Hematopoietic multipotent progenitor cell treated with erythropoietin and hydrocortisone succinate and interleukin-3 and kit ligand, for 15 days (in vitro differentiated cells): ENCODE measurements at places on chromosomes 2 and 18.

GRCh38 chr2:203583701-203584100 is 48.6 kb upstream of the RAPH1 start:
- DNase-seq = no peak

DNA sequence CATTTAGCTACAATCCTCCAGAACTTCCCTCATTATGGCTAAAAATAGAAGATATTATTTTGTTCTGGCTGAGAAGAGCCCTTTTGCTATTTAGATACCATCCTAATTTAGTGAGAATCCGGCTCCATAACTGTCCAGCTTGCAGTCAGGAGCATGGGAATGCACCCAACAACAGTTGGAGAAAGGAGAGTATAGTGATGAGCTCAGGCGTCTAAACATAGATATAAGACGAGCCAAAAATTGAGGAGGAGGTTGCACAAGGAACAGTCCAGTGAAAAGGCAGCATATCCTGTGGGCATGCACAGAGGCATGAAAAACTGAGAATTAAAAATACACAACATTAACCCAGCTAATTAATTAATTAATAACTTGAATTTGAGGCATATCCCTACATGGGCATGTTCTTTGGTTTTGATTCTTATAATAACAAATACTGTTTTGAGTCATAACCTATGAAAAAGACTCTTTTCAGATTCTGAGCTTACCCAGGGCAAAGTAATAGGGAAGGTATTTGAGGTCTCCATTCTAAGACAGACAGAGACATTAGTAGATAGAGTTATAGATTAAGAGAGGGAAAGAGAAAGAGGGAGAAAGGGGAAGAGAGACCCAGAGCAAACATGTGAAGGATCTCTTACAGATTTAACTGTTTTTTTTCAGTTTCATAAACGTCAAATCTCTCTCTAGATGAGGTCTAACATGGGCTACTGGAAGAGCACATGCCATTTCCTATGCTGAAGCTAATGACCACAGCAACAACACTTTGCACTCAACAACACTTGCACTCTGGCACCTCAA is 311.2 kb downstream of the OSR1 start:
- DNase-seq = no peak

GRCh38 chr2:53994818-53995808 is 24.3 kb upstream of the PSME4 start:
- DNase-seq = no peak

- DNase-seq = no peak
Measured at GRCh38 chr2:140842110-140842509, 1288.7 kb downstream of the LRP1B start.

- no peak for DNase-seq
Measured at GRCh38 chr2:231277962-231278361, 79.5 kb downstream of the ARMC9 start.
